CD4-positive, alpha-beta T cell (primary cell): ENCODE measurements at places on chromosomes 5 and 9. TPM values are rescaled to one million over a fixed set of nuclear protein-coding genes. Genes with fewer than 3 reads are reported as not detected.

DNA sequence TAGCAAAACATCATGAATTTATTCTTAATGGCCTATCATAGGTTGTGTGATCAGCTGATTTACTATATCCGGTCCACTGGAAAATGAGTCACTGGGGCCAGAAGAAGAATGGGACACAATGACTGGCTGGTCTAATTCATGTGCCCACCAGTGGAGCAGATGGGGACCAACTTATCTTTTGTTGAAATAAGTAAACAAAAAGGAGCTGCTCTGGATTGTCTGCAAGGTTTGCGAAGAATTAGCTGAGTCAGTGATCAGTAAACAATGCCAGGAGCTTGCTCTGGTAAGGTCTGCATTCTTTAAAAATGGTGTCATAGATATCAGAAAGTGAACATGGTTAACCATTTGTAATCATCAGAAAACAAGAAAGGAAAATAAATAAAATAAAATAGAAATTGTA lies 128.0 kb downstream of the RASEF start:
- DNase-seq, result no peak
- H3K4me3 ChIP-seq, result no peak overlapping the region
- no peaks in the 10 kb centered on the region for H3K27me3 ChIP-seq
- H3K27ac ChIP-seq, result no peak overlapping the region
- H3K4me1 ChIP-seq, result no peaks in the 10 kb centered on the region

Gene GMCL2
- total RNA-seq, result not detected

DNA sequence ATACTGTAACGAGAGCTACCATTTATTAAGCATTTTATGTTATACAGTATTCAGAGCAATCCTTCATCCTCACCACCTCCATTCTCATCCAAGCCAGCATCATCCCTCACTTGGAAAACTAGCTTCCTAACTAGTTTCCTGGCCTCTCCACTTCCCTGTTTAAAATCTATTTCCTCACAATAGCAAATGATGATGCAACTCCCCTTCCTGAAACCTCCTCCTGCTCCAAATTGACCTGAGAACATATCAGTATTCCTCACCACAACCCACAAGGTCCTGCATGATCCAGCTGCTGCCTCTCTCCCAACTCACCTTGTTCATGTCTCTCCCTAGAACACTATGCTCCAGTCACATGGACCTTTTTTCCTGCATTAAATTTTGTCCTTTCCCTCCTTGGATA lies 4.3 kb upstream of the SLC36A2 start:
- H3K27ac ChIP-seq, result no peak overlapping the region
- DNase-seq, result no peak
- no peaks in the 10 kb centered on the region for H3K4me1 ChIP-seq

Gene PCDHGB7
- total RNA-seq, result not detected

Gene BRD8
- total RNA-seq, result 9.6 TPM

Gene CSF1R
- total RNA-seq, result 0.52 TPM

GRCh38 chr9:38107405-38107804 lies 38.4 kb upstream of the SHB start:
- no peaks in the 10 kb centered on the region for H3K27me3 ChIP-seq
- H3K4me1 ChIP-seq, result no peaks in the 10 kb centered on the region
- no peak overlapping the region for H3K4me3 ChIP-seq
- no peak for DNase-seq

Gene BRINP1
- total RNA-seq, result not detected

Gene DPH7
- total RNA-seq, result 36.4 TPM

Gene SH3TC2
- total RNA-seq, result not detected

GRCh38 chr9:132631280-132631679 lies 38.5 kb downstream of the DDX31 start:
- no peak overlapping the region for H3K27ac ChIP-seq
- no peak for DNase-seq
- peaks cover 49% of the 10 kb centered on the region for H3K36me3 ChIP-seq
- H3K4me1 ChIP-seq, result no peaks in the 10 kb centered on the region

DNA sequence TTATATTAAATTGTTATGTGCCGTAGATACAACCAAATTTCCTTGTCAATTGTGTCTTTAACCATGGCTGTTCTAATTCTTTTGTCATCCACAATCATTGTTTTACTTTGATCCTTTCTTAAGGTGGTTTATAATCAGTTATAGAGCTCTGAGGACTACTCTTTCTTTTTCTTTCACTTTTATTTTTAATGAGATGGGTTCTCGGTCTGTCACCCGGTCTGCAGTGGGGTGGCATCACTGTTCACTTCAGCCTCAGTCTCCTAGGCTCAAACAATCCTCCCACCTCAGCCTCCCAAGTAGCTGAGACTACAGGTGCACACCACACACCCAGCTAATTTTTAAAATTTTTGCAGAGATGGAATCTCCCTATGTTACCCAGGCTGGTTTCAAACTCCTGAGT lies 74.2 kb downstream of the ANXA2R start:
- H3K36me3 ChIP-seq, result no peaks in the 10 kb centered on the region
- peaks cover 4% of the 10 kb centered on the region for H3K4me1 ChIP-seq
- no peak overlapping the region for H3K4me3 ChIP-seq
- no peak overlapping the region for H3K27ac ChIP-seq
- no peaks in the 10 kb centered on the region for H3K27me3 ChIP-seq

DNA sequence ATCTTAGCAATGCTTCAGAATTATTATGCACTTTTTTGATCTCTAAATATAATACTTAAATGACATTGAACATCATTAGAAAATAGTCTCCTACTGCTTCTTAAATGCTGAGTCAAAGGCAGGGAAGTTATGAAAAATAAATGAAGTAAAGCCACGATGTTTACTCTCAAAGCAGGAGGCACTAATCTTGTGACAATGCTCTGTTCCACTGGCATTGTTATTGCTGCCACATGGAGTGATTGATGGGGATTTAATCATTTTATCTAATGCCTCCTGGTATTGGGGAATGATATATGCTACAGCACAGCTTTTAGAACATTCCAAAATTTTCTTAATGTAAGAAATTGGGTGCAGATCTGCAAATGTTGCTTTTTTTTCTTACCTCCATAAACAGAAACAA lies 1655.4 kb upstream of the NUDT12 start:
- H3K27ac ChIP-seq, result no peak overlapping the region
- no peak for DNase-seq
- H3K4me3 ChIP-seq, result no peak overlapping the region

Gene IFNB1
- total RNA-seq, result not detected

DNA sequence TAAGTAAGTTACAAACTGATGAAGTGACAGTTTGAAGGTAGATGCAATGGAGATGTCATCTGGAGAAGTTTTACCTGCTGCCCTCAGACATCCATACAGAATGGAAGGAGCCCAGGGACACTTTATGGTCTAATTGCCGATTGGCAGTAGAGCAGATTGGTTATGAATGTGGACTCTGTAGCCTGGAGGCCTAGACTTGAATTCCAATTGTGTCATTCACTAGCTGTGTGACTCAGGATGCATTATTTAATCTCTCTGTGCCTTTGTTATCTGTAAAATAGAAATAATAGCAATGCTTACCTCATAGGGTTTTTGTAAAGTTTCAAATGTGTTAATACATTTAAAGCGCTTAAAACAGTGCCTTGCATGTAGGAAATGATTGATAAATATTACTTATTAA lies 5.2 kb upstream of the TCERG1 start:
- no peak overlapping the region for H3K27ac ChIP-seq
- peaks cover 14% of the 10 kb centered on the region for H3K27me3 ChIP-seq
- H3K4me1 ChIP-seq, result peaks cover 5% of the 10 kb centered on the region
- no peak for DNase-seq
- H3K36me3 ChIP-seq, result no peaks in the 10 kb centered on the region

DNA sequence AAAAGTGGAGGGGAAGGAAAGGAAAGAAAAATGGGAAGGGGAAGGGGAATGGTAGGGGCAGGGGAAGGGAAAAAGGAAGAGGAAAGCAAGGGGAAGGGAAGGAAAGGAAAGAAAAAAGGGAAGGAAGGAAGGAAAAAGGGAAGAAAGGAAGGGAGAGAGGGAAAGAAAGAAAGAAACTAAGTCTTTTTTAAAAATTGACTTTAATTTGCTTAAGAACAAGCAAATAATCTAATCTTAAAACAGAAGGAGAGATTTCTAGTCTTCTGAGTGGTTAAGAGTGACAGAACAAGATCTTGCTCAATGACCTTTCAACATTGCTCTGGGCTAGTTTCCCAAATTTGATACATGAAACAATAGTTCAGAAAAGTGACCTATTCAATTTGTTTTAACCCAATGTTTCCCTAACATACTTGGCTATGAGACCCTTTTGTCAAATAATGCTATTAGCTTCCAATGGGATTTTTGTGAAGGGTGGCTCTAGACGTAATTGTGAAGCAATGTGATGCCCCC lies 33.4 kb upstream of the GLIS3 start:
- no peaks in the 10 kb centered on the region for H3K4me1 ChIP-seq
- no peak overlapping the region for H3K4me3 ChIP-seq
- H3K27ac ChIP-seq, result no peak overlapping the region
- no peaks in the 10 kb centered on the region for H3K27me3 ChIP-seq
- no peak for DNase-seq

GRCh38 chr9:32200896-32201295 lies 183.5 kb upstream of the ACO1 start:
- H3K4me1 ChIP-seq, result no peaks in the 10 kb centered on the region
- H3K4me3 ChIP-seq, result no peak overlapping the region
- no peaks in the 10 kb centered on the region for H3K27me3 ChIP-seq
- DNase-seq, result no peak

Gene LHX3
- 0.11 TPM for total RNA-seq

DNA sequence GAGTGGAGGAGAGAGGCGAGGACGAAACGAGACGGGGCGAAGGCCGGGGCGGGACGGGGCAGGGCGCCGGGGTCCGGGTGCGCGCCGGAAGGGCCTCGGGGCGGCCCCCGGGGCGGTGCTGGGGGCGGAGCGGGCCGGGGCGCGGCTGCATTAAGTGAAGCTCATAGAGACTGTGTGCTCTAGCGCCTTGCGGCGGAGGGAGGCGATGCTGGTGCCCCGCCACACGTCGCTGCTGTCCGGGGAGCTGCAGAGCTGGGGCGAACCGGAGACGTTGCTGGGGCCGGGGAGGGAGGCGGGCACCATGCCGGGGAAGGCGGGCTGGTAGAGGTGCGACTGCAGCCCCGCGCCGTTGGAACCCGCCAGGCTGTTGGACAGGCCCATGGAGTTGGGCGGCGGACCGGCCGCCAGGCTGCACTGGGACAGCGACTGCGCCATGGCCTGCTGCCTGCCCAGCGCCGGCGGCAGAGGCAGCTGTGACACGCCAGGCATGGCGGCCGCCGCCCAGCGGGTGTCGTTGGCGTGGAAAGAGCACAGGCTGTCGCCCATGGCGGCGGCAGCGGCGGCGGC lies 8.3 kb downstream of the OTP start:
- H3K4me1 ChIP-seq, result peaks cover 38% of the 10 kb centered on the region
- H3K27ac ChIP-seq, result no peak overlapping the region
- no peaks in the 10 kb centered on the region for H3K36me3 ChIP-seq
- peaks cover 89% of the 10 kb centered on the region for H3K27me3 ChIP-seq

Gene SPINK7
- not detected for total RNA-seq

GRCh38 chr9:11275158-11275695 lies 662.4 kb upstream of the PTPRD start:
- no peaks in the 10 kb centered on the region for H3K27me3 ChIP-seq
- H3K4me1 ChIP-seq, result no peaks in the 10 kb centered on the region
- H3K4me3 ChIP-seq, result no peak overlapping the region

Gene TLX3
- not detected for total RNA-seq

Gene SLC6A19
- total RNA-seq, result not detected

Gene TMC1
- total RNA-seq, result not detected

DNA sequence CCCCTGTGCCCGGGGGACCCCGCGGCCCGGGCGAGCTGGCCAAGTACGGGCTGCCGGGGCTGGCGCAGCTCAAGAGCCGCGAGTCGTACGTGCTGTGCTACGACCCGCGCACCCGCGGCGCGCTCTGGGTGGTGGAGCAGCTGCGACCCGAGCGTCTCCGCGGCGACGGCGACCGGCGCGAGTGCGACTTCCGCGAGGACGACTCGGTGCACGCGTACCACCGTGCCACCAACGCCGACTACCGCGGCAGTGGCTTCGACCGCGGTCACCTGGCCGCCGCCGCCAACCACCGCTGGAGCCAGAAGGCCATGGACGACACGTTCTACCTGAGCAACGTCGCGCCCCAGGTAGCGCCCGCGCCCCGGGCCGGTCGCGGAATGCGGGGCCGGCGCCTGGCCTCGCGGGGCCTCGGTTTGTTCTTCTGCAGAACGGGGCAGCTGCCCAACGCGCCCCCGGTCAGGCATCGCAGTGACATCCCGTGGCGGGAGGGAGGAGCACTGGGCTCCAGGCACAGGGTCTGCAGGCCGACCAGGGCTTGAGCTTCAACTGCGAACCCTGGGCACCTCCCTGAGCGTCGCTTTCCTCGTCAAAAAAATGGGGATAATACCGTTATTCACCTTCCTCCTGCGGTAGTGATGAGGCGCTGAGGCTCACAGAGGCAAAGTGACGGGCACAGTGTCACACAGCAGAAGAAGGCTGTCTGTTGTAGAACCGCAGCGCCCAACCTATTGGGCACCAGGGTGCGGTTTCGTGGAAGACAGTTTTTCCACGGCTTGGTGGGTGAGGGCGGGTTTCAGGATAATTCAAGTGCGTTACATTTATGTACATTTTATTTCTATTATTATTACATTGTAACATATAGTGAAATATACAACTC lies 777 bp downstream of the ENDOG start:
- H3K27me3 ChIP-seq, result no peaks in the 10 kb centered on the region
- H3K27ac ChIP-seq, result no peak overlapping the region
- H3K36me3 ChIP-seq, result peaks cover 27% of the 10 kb centered on the region
- peak; percentile 65 for DNase-seq
- H3K4me1 ChIP-seq, result peaks cover 23% of the 10 kb centered on the region

- H3K36me3 ChIP-seq, result no peaks in the 10 kb centered on the region
- H3K4me1 ChIP-seq, result peaks cover 32% of the 10 kb centered on the region
- H3K4me3 ChIP-seq, result peak overlapping the region; percentile 34
- DNase-seq, result no peak
- no peaks in the 10 kb centered on the region for H3K27me3 ChIP-seq
- no peak overlapping the region for H3K27ac ChIP-seq
These were observed 4.6 kb downstream of the ZNF367 start for GRCh38 chr9:96413302-96414221.

DNA sequence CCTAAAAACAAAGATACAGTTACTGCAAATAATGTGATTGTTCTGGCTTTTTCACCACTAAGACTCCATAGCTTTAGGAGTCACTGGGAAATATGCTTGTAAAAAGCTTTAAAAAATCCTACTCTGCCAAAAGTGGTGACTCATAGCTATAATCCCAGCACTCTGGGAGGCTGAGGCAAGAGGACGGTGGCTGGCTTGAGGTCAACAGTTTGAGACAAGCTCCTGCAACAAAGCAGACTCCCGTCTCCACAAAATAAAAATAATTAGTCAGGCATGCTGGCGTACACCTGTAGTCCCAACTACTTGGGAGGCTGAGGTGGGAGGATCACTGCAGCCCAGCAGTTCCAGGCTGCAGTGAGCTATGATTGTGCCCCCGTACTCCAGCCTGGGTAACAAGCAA lies 406.4 kb downstream of the HTR1A start:
- no peak for DNase-seq
- H3K27ac ChIP-seq, result no peak overlapping the region
- no peaks in the 10 kb centered on the region for H3K36me3 ChIP-seq

Gene LYRM7
- 11.9 TPM for total RNA-seq

GRCh38 chr5:124856726-124857125 lies 110.3 kb upstream of the ZNF608 start:
- H3K27ac ChIP-seq, result no peak overlapping the region
- H3K27me3 ChIP-seq, result no peaks in the 10 kb centered on the region
- no peaks in the 10 kb centered on the region for H3K4me1 ChIP-seq

GRCh38 chr5:128062172-128062746 lies 21.3 kb upstream of the SLC12A2 start:
- H3K4me1 ChIP-seq, result no peaks in the 10 kb centered on the region
- H3K27me3 ChIP-seq, result no peaks in the 10 kb centered on the region
- H3K27ac ChIP-seq, result no peak overlapping the region

GRCh38 chr9:98766586-98766985 lies 29.8 kb downstream of the ANKS6 start:
- H3K27ac ChIP-seq, result no peak overlapping the region
- H3K4me3 ChIP-seq, result no peak overlapping the region
- H3K4me1 ChIP-seq, result no peaks in the 10 kb centered on the region
- no peaks in the 10 kb centered on the region for H3K27me3 ChIP-seq
- peaks cover 18% of the 10 kb centered on the region for H3K36me3 ChIP-seq
- no peak for DNase-seq
